Progenitor cell of endocrine pancreas (in vitro differentiated cells): ENCODE measurements at places on chromosomes 5 and 9. TPM values are rescaled to one million over a fixed set of nuclear protein-coding genes. Genes with fewer than 3 reads are reported as not detected.

DNA sequence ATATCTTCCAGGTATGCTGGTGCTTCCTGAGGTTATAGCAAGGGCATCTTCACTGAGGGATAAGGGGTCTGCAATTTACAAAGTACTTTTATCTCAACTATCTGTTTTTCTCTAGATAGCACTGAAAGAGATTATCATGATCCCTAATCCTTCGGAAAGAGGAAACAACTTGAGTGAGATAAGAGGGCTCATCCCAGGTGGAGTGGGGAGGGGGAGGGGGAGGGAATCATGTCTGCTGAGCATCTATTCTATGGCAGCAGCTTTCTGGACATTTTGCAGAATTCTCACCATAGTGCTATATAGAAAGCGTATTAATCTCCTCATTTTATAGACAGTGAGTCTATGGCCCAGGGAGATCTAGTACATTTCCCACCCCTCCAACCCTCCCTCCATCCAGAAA lies 5.9 kb downstream of the TNFSF15 start:
- no peak for DNase-seq
- peaks cover 26% of the 10 kb centered on the region for H3K4me1 ChIP-seq
- no peak overlapping the region for H3K27ac ChIP-seq
- H3K4me3 ChIP-seq: no peak overlapping the region
- H3K36me3 ChIP-seq: no peaks in the 10 kb centered on the region

DNA sequence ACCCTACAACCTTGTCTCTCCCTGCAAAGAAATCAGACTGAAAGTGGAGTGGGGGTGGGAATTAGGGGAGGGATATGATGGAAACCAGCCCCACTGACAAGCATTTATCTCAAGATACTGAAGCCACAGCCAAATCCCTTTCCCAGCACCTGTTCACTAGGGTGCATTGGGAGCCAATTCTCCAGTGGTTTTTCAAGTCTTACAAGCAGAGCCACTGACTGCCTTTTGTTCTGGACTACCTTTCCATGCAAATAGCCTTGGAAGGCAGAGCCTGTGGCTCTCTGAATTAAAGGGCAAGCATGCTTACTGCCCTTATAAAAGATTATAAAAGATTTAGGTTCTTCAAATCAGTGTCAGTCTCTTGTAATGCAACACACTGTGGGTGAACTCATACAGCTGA lies 8.8 kb upstream of the GGTA1 start:
- H3K4me3 ChIP-seq: no peak overlapping the region
- peaks cover 33% of the 10 kb centered on the region for H3K27me3 ChIP-seq
- no peak overlapping the region for H3K27ac ChIP-seq
- no peak for DNase-seq
- no peaks in the 10 kb centered on the region for H3K36me3 ChIP-seq

DNA sequence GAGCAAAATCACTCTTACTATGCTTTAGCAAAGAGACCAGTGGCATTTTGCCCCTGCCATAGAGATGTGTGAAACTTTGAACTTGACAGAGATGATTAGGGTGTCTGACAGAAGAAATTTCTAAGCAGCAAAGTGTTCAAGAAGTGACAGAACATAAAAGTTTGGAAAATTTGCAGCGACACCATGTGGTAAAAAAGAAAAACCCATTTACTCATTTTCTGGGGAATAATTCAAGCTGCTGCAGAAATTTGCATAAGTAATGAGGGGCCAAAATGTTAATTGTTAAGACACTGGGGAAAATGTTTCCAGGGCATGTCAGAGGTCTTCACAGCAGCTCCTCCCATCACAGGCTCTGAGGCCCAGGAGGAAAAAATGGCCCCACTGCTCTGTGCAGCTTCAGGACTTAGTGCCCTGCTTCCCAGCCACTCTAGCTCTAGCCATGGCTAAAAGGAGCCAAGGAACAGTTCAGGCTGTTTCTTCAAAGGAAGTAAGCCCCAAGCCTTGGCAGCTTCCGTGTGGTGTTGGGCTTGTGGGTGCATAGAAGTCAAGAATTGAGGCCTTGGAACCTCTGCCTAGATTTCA lies 6.1 kb upstream of the AP3B1 start:
- DNase-seq: no peak
- no peak overlapping the region for H3K27ac ChIP-seq
- no peak overlapping the region for H3K4me3 ChIP-seq
- no peaks in the 10 kb centered on the region for H3K4me1 ChIP-seq

- H3K4me3 ChIP-seq: no peak overlapping the region
- DNase-seq: no peak
- no peaks in the 10 kb centered on the region for H3K36me3 ChIP-seq
- peaks cover 43% of the 10 kb centered on the region for H3K4me1 ChIP-seq
- H3K27ac ChIP-seq: peak overlapping the region; percentile 10
Observed at GRCh38 chr9:78539904-78540303, 243.0 kb downstream of the PSAT1 start.

DNA sequence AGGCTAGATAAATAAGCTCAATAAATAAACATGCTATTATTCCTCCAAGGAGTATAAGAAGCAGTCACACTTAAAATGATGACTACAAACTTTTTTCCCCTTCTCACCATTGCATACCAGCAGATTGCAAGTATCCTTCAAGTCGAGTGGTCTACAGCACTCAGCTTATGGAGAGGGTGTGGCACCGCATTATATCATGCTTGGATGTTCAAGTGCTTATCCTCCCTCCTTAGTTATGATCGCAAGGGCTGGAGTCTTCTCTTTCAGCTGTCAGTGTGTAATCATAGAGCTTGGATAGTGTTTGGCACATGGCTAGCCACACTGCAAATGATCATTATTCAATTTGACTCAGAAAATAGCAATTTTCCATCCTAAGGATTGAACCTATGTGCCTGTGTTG lies 124.0 kb downstream of the CARTPT start:
- H3K4me1 ChIP-seq: no peaks in the 10 kb centered on the region
- H3K4me3 ChIP-seq: no peak overlapping the region
- no peaks in the 10 kb centered on the region for H3K36me3 ChIP-seq
- DNase-seq: no peak
- H3K27me3 ChIP-seq: no peaks in the 10 kb centered on the region

Gene EXOC3
- total RNA-seq: 66.5 and 67.3 TPM in 2 replicates

DNA sequence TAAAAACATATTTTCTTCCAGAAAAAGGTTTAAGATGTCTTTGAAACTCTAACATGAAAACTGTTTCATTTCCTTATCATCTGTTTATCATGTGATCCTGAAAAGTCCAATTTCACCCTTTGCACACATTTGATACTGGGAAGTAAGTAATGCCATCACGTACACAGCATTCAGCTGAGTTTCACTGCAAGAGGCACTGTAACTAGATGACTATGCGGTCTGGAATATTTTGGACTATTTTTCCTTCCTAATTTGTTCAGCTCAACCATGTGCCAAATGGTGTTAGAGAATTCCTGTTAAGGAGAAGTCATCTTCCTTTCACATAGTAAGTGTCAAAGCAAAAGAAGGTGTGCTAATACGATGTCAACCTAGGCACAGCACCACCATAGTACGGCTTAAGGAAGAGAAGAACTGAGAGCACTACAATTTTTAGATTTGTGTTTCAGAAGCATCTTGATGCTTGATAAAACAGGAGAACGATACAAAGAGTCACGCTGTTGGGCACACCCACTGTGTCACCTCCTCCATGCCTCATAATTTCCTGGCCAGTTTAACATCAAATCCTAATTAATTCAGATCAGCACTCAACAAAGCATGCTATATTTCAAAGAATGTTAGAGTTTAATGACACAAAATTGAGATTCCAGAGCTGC lies 77.5 kb downstream of the GNAQ start:
- no peak overlapping the region for H3K4me3 ChIP-seq
- H3K36me3 ChIP-seq: peaks cover 1% of the 10 kb centered on the region
- peaks cover 13% of the 10 kb centered on the region for H3K4me1 ChIP-seq
- DNase-seq: no peak

- peaks cover 6% of the 10 kb centered on the region for H3K4me1 ChIP-seq
- H3K4me3 ChIP-seq: peak within 1 kb of the TSS; percentile 85
- H3K27ac ChIP-seq: peak within 1 kb of the TSS; percentile 92
- no peaks in the 10 kb centered on the region for H3K36me3 ChIP-seq
- DNase-seq: peak; percentile 31
Observed at GRCh38 chr5:72107131-72107900, at the start of gene MAP1B. Gene MAP1B, plus strand, starts transcription at chr5:72107475. Its CDS starts 57 bp downstream, at chr5:72107532.

Gene PRDM9
- not detected in 2 replicates for total RNA-seq

- H3K27ac ChIP-seq: no peak overlapping the region
- DNase-seq: no peak
- no peaks in the 10 kb centered on the region for H3K36me3 ChIP-seq
- H3K4me3 ChIP-seq: no peak overlapping the region
Observed at GRCh38 chr9:80699511-80699998, 989.8 kb downstream of the TLE1 start.
